ENCODE measurements at places on chromosomes 5 and 9.

- DNase-seq, result no peak
Measured at GRCh38 chr5:101424530-101425175, 521.6 kb upstream of the ST8SIA4 start.

DNA sequence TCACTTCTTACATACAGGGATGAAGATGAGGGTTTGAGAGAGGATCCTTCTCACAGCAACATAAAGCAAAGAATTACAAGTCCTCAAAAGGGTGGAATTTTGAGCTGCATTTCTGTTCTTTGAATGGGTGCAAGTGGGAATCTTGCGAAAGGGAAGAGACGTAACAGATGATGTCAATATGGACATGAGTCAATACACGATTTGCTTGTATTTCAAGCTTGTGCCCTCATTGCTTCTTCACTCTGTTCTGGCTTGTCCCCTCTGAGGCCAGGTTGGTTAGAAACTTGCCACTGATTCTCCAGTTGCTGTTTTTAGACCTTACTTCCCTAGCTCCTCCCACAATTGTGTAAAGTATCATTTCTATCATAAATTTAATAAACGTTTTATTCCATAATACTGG lies 104.8 kb upstream of the CLINT1 start:
- DNase-seq, result no peak

DNA sequence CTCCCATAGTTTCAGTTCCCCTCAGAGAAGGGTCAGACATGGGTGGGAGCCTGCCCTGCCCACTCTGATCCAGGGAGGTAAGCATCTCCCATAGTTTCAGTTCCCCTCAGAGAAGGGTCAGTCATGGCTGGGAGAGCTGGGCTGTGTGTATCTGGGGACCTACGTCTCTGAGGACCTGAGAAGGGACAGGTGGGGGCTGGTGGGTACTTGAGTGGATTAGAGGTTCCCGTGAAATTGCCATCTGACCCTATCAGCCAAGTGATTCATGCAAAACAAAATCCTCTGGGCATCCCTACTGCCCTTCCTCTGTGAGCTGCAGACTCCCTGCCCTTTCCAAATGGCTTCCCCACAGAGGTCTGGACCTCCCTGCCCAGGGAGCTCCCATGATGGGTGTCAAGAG lies 3.9 kb downstream of the ENHO start:
- no peak for DNase-seq

- no peak for DNase-seq
Measured at GRCh38 chr5:159765135-159765433, 151.2 kb upstream of the ADRA1B start.

DNA sequence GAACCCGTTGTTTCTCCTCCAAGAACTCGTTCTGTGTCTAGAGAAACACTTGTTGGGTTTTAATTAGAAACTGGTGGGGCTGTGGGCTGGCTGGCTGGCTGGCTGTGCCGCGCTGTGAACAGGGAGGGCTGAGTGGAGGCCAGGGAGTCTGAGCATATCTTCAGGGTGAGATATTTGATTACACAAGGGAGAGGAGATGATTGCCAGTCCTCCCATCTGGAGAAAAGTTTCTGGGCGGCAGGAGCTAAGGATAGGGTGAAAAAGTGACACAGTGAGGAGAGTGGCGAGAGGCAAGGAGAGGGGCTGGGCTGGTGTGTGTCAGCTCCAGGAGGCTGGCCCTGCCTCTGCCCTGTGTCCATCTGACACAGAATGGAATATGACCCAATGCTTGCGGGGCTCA lies 63.0 kb downstream of the GDNF start:
- DNase-seq, result no peak

DNA sequence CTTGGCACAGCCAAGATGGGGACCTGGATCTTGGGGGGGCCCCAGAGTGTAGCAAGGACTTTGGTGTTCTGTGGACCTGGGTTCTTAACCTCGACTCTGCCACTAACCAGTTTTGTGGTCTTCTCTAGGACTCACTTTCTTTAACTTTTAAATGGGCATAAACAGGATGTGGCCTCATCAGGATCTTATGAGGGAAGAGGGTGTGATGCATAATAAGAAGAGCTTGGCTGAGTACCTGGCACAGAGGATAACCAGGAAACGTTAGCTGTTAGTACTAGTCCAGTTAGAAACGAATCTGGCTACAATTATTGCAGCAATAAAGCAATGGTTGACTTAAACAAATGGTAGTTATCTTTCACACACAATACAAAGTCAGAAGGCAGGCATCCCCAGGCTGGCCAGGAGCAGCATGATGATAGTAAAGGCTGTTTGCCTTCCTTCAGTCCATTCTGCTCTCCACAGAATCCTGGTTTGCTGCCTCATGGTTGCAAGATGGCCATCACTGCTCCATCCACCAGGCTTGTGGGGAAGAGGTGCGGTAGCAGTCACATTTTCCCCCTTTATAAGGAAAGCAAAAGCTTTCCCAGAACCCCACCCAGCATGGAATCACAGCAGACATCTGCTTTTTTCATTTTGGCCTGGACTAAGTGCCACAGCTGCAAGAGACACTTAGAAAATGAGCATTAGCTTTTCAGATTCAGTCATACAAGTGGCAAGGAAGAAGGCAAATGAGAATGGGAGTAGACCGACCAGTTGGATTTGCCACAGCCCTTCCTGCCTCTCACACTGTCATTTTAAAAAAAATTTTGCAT lies 225.0 kb downstream of the AOPEP start:
- no peak for DNase-seq

DNA sequence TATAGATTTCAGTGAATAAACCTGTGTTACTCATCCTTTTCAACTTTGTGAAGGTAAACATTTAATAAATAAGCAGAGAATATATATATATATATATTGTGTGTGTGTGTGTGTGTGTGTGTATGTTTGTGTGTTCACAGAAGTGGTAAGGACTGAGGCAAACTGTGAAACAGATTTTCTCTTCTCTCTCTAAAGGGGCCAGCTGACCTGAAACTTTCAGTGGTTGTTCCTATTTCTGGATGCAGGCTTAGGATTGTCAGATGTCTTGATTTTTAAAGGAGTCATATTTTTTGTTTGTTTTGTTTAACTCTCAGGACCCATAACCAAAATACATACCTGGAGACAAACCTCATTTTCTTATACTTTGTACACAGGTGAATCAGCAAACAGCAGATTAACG lies 714.9 kb upstream of the MEF2C start:
- no peak for DNase-seq

GRCh38 chr5:61808091-61808490 lies 476.0 kb downstream of the ZSWIM6 start:
- DNase-seq, result no peak

DNA sequence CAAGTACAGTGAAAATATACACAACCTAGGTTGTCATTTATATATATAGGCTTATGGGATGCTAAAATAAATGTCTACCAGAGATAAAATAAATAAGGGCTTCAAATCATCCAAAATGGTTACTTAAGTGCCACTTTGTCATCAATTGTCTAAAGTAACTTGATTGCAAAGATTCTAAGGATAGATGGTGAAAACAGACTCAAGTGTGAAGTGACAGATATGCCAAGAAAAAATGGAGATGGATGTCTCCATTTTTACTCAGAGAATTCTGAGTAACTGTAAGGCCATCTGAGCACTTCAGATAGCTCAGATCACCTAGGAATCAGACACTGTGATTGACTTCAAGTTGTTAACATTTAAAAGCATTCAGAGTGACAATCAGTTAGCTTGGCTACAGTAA lies 824.3 kb downstream of the PRELID2 start:
- no peak for DNase-seq

Data from stimulated activated CD8-positive, alpha-beta memory T cell treated with anti-CD3 and anti-CD28 coated beads, Interleukin-2, amount 100 ng/mL, for 48 hours (primary cell).